ENCODE measurements at places on chromosomes 6 and 20.

GRCh38 chr6:6891125-6891721 is 216.5 kb upstream of the RREB1 start:
- no peak for DNase-seq

GRCh38 chr6:149696901-149697300 is 21.0 kb downstream of the LATS1 start:
- no peak for DNase-seq

GRCh38 chr6:31068669-31069340 is 43.6 kb downstream of the C6orf15 start:
- peak; percentile 69 for DNase-seq

- no peak for DNase-seq
These were observed 126.6 kb upstream of the NAA20 start for GRCh38 chr20:19890445-19891051.

- DNase-seq: no peak
These were observed 116.5 kb upstream of the COL21A1 start for GRCh38 chr6:56363796-56364430.

GRCh38 chr6:109834131-109834530 is 143.0 kb downstream of the FIG4 start:
- no peak for DNase-seq

DNA sequence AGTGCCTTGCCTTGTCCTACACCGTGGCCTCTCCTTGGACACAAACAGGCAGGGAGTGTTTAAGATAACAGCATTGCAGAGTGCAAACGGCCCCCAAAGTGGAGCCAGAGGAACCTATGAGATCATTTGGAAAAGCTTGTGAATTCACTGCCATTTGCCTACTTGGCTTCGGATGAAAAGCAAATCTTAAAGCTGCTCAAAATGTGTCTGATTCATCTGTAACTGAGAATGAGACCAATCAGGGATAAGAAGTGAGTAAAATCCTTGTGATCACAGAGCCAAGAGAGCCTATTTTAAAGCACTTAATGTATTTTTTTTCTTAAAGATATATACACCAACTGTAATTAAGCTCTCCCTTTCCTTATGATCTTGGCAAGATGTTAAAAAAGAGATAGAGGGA is 65.7 kb upstream of the BACH2 start:
- no peak for DNase-seq

- DNase-seq: no peak
These were observed 285.4 kb upstream of the FLRT3 start for GRCh38 chr20:14622796-14623195.

- DNase-seq: no peak
These were observed 58.1 kb downstream of the L3MBTL3 start for GRCh38 chr6:130076512-130076911.

DNA sequence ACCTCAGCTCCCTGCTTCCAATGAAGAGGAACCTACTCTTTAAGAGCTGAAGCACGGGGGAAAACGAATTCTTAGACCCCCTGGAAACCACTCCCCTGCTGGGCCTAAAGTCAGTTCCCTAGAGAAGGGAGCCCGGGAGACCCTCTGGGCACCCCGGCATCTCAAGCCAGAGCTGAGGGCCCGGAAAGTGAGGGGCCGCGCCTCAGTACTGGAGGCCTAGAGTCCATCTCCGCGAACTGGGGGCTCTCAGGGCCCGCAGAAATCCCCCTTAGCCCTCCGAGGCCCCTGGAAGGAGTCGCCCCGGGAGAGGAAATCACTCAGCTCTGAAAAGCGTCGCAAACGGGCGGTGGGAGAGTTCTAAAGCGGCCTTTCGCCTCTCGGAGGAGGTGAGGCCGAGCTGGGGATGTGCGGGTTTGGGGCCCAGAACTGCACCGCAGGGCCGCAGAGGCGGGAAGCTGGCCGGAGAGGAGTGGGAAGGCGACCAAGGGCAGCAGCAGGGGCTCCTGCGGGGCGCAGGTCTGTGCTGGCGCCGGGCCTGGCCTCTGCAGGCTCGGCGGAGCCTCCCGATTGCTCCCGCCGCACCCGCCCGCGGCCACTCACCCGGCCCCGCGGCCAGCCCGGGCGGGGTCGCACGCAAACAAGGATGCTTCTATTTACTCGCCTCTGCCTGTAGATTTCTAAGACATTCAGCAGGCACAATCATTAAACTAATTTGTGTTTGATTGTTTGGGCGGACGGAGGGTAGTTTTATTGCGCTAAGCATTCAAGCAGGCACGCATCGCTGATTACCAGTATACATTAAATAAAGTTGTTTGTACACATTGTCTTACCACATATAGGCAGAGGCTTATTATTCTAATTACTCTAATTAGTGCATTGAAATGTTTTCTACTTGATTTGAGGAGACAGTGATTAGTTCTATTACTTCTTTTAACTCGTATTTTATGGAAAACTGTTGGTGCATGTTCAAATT is 9.2 kb downstream of the POU3F2 start:
- DNase-seq: no peak

DNA sequence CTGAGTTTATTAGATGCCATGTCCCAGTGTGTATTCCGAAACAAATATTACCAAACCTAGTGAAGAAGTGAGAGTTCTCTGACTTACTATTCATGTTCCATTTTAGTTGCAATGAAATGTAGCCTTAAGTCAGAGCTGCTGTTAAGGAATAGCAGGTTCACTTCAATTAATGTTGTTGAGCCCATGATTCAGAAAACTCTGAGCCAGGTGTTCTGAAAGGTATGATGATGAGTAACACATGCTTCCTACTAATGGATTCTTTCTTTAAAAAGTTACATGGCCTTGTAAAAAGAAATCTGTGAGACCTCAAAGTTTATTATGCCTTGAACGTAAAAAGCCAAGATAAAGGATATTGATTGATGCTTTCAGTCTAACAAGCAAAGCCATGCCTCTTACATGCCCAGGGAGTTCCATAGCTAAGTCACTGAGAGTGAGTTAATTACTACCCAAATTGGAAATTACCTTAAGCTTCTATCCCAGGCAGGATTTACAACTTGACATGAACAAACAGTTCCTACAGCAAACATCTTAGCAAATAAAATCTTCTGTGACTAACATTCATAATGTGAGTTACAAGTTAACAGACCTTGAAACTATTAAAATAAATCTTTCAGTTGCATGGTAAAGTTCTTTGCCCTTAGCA is 122.9 kb downstream of the AKAP7 start:
- DNase-seq: no peak

- no peak for DNase-seq
These were observed 53.8 kb downstream of the ADGRG6 start for GRCh38 chr6:142355520-142356174.

DNA sequence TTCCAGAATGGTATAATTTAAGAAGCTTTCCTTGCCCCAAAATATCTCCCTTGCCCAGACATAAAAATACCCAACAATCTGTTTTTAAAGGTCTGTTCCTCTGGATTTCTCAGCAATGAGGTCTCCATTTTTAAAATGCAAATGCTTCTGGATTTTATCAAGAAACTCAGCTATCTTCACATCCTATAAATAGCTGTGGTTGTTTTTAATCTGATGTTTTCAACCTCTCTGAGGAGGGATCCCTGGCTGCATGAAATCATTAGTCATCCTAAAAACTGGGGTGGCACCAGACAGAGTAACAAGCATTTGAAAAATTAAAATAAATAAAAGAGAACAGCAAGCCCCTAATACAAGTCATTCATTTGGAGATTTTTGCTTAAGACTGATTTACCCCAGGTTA is 168.5 kb upstream of the ID4 start:
- no peak for DNase-seq

DNA sequence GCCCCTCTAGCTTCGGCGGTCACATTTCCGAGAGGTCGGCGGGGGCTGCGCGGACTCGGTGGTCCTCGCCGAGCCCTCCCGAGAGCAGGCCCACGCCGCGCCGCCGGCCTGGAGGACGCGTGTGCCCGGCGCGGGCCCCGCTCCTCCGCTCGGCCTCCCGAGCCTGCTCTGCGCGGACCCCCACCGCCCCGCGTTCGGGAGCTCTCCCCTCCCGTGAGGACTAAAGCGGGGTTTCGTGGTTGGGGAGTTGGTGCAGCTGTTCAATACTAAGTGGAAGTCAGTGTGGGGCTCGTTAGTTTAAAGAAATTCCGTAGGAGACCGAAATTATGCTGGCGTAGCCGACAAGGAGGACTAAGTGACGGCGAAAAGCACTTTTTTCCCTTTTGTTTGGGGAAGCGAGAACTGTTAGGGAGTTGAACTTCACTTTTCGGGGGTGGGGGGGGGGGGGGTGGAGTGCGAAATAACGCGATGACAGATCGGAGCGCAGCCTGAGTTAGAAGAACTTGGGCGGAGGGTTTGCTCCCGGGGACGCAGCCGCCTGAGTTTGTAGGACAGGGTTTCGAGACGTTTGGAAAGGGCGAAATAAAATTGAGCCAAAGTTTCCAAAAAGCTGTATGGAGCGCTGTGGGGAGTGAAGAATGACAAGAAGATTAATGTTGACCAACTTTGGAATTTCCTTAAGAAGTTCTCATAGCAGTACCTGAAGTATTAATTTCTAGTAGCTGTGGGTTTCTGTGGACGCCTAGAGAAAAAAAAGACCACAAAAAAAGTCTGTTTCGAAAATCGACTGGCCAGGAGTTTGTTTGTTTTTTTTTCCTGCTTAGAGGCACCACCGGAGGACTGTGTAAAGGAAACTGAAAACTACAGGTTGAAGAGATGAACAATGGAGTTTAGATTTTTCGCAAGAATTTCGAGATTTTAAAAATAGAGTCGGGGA is 1.4 kb downstream of the QKI start:
- peak; percentile 52 for DNase-seq

GRCh38 chr6:32852844-32853540 is 512 bp downstream of the TAP1 start:
- DNase-seq: peak; percentile 62

- no peak for DNase-seq
These were observed 235.2 kb downstream of the LRFN2 start for GRCh38 chr6:40352006-40352405.

- DNase-seq: peak; percentile 20
These were observed 12.8 kb downstream of the RBCK1 start for GRCh38 chr20:420721-421574.

DNA sequence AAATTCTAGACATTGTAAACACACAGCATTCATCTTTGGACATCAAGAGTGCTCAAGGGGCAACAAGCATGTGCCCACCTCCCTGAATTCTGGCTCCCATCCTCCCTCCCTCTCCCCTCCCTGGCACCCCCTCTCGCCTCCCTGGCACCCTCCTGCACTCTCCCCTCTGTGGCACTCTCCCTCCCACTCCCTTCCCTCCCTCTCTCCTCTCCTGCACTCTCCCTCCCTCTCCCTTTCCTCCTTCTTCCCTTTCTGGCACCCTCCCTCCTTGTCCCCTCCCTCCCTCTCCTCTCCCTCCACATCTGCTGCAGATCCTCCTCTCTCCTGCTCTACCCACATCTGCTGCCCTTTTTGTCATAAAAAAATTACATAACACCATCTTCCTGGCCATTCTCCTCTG is 113.0 kb upstream of the SLC22A23 start:
- DNase-seq: no peak

GRCh38 chr6:146305951-146306350 is 237.7 kb upstream of the RAB32 start:
- DNase-seq: no peak

- no peak for DNase-seq
These were observed 6.3 kb upstream of the SIRPG start for GRCh38 chr20:1663917-1664316.

GRCh38 chr6:134813146-134813545 is 136.8 kb downstream of the ALDH8A1 start:
- DNase-seq: no peak

GRCh38 chr20:17875106-17875980 is 93.3 kb downstream of the SNX5 start:
- no peak for DNase-seq

DNA sequence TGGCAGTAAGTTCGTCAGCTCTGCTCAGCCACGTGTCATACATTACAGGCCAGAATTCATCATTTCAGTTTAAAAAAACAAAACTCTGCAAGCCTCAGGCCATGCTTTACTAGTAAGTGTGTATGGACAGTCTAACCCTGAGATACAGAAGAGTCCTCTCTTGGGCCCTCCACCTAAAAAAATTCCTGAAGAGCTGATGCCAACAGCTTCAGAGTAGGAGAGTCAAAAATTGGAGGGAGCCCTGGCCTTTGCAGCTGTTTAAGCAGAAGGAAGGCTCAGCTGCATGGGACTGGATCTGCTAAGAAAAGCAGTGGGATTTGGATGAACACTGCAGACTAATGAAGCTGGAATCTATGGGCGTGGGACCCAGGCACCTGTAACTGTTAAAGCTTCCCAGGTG is 47.2 kb upstream of the FAM8A1 start:
- DNase-seq: no peak

DNA sequence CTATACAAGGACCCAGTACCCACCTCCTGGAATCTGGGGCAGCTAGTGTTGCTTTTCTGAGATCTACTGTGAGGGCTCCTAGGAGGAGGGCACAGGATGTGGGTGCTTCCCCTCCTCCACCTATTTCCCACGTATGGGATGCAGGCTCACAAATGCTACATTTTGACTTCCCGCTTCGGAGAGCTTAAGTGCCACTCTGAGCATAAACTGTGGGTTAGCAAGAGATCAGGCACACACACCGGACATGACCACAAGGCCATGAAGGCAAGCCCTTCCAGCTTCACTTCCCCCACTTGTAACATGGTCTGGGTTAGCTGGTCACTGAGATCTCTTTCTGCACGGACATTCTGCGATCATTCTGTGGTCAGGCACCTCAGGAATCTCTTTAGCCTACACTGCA is 15.7 kb upstream of the TGM3 start:
- no peak for DNase-seq

DNA sequence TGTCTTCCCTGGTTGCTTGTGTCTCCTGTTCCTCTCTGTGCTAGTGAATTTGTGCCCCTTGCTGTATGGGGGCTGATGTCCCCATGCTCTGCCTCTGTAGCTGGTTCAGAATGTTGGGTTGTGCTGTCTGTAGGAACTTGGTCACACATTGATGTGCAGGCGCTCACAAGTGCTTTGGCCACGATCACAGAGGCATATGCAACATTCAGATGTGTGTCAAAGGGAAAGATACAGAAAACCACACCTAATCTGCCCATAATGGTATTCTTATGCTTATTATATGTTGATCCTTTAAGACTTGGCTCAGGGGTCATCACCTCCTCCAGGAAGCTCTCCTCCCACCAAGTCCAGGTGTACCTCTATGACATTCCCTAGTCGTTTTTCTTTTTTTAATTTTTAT is 17.1 kb upstream of the DHX35 start:
- DNase-seq: no peak

GRCh38 chr6:113842165-113842564 is 15.0 kb upstream of the MARCKS start:
- no peak for DNase-seq

DNA sequence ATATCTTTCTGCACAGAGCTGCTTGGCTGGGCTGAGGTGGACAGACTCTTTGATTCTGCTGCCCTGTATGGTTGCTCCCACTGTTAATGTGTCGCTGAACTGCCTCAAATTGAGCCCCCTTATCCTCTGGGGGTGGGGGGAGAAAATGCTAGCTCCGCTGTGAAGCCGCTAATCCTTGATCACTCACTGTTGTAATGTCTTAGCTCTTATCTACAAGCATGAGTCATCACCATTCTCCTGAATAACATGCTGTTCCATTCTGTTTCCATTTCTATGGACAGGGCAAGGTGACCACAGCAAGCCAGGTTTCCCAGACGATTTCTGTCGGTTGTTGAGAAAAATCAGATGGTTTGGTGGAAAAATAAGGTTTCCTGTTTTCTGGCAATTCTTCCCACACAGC is 218.4 kb upstream of the GGTLC1 start:
- no peak for DNase-seq

GRCh38 chr6:47016261-47016660 is 25.9 kb downstream of the ADGRF1 start:
- DNase-seq: no peak

- DNase-seq: no peak
These were observed 62.4 kb downstream of the TMEM242 start for GRCh38 chr6:157260735-157261410.
